Activated CD8-positive, alpha-beta memory T cell treated with anti-CD3 and anti-CD28 coated beads, Interleukin-2, amount 10 ng/mL, durations not matched to agents 7 days and 5 days (primary cell): ENCODE measurements at places on chromosomes 12 and 14. TPM values are rescaled to one million over a fixed set of nuclear protein-coding genes. Genes with fewer than 3 reads are reported as not detected.

DNA sequence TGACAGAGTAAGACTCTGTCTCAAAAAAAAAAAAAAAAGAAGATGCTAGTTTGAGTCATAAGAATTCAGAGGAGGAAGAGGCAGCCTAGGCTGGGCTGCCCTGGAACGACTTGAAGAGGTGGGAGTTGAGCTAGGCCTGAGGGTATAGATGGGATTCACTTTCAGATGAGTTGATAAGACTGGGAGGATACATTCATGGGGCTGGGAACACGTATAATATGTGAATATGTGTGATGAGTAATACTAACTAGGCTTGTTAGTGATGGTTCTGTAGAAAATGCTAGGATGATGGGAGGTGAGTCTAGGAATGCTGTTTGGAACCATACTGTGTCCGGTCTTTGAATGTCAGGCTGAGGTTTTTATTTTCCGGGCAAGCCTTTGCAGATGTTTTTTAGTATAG lies 9.0 kb downstream of the PLEKHA5 start:
- no peak overlapping the region for H3K27ac ChIP-seq
- H3K4me3 ChIP-seq, result no peak overlapping the region
- no peaks in the 10 kb centered on the region for H3K36me3 ChIP-seq
- H3K4me1 ChIP-seq, result no peaks in the 10 kb centered on the region

DNA sequence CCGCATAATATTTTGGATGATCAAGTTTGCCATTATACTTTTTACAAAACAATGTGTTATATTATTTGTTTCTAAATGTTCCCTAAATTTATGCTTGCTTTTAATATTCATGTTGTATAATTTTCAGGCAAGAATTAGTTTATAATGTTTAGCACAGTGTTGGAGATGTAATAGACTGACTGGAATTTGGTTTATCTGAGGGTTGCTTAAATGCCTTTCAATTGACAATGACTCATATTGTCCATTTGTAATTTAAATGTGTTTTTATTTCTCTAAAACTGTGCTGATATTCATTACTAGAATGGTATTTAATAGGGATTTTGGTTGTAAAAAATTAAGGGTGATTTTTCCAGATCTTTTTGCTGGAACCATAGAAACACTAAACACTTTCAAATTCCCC lies 788.4 kb downstream of the SLC6A15 start:
- no peaks in the 10 kb centered on the region for H3K36me3 ChIP-seq
- no peak for DNase-seq
- no peak overlapping the region for H3K27ac ChIP-seq

The FZD10 gene
- not detected for total RNA-seq

The BCL11B gene
- 53.0 TPM for total RNA-seq

The TAS2R19 gene
- 2.0 TPM for total RNA-seq

- H3K4me1 ChIP-seq, result peaks cover 72% of the 10 kb centered on the region
- no peak overlapping the region for H3K27ac ChIP-seq
Observed at GRCh38 chr14:95497561-95498011, 18.9 kb downstream of the SYNE3 start.

DNA sequence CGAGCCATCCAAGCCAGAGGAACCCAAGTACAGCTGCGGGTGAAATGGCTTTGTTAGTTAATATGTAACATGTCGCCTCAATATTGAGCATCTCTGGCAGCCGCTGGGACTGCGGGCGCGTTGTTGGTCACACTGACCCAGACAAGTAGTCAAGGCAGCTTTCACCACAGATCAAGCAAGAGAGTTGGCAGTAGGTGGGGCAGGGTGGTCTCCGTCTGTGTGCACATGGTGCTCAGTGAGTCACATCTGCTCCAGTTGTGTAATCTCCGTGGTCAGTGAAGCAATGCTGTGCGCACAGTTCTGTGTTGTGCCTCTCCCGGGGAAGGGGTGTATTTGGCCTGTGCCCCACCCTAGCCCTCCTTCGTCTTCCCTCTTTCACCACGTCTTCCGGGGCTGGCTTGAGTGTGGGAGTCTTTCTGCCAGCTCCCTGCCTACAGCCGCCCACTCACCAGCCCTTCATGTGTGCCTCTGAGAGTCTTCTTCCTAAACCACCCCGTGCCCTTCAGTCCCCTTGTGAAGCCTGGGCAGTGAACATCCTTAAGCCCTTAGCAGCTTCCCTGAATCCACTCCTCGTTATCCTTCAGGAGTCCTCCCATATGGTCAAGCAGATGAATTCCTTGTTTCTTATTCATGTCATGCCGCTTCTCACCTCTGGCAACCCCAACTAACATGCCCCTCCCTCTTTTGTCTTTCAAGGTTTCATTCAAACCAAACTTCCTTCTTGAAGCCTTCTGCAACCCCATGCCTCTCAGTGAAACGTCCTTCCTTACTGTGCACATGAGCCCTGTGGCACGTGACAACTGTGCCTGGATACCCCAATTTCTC lies 242.1 kb downstream of the CACNA1C start:
- DNase-seq, result no peak
- no peak overlapping the region for H3K27ac ChIP-seq
- H3K4me3 ChIP-seq, result no peak overlapping the region

The CDCA3 gene
- total RNA-seq, result 125 TPM

DNA sequence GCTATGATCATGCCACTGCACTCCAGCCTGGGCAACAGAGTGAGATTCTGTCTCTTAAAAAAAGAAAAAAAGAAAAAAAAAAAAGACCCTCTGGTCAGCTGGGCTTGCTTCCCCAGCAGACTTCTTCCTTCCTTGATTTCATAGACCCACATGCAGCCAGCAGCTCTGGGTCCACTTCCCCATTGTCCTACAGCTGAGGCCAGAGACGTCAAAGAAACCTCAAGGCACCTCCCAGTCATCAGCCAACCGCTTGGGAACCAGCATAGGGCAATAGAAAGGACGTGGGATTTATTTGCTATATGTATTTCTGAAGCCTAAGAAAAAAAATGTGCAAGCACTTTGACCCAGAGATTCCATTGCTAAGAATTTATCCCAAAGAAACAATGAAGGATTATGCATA lies 35.4 kb upstream of the SPPL3 start:
- H3K4me3 ChIP-seq, result no peak overlapping the region
- no peaks in the 10 kb centered on the region for H3K36me3 ChIP-seq
- peaks cover 6% of the 10 kb centered on the region for H3K27me3 ChIP-seq
- peaks cover 1% of the 10 kb centered on the region for H3K4me1 ChIP-seq
- no peak overlapping the region for H3K27ac ChIP-seq
- no peak for DNase-seq
